ENCODE measurements at places on chromosomes 5 and 9.

- DNase-seq = no peak
Observed at GRCh38 chr5:80697100-80697499, 42.3 kb upstream of the DHFR start.

DNA sequence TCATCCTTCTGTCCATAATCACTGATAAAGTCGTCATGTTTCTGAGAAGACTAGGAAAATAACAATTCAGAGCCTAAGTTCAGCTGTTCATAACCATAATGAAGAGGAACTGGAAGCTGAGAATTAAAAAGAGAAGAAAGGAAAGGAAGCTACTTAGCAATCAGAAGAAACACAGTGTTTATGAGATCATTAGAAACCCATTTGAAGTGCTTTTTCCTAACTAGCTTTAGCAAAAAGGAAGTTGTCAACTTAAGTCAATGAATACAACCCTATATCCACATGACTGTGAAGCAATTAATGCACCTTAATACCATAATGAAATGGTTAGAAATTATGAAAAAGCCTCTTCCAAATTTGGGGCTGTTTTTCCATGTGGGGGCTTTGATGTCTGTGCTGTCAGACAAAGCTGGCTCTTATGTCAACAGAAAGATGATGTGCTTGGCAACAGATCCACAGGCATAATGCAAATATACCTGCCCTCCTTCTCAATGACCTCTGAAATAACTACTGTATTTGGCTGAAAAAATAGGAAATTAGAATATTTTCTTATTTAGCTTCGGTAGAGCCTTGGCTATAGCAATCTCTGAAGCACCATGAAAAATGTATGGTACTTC, 463.5 kb downstream of the RASEF start:
- DNase-seq = no peak

GRCh38 chr5:161007879-161008278, 155.9 kb upstream of the ATP10B start:
- DNase-seq = no peak

GRCh38 chr5:108238936-108239887, 142.7 kb downstream of the FBXL17 start:
- no peak for DNase-seq

All from right hindlimb (tissue), 1 donor.